ENCODE measurements at places on chromosomes 13 and 19.

- no peak for DNase-seq
Observed at GRCh38 chr13:97225533-97225932, 3.4 kb downstream of the MBNL2 start.

DNA sequence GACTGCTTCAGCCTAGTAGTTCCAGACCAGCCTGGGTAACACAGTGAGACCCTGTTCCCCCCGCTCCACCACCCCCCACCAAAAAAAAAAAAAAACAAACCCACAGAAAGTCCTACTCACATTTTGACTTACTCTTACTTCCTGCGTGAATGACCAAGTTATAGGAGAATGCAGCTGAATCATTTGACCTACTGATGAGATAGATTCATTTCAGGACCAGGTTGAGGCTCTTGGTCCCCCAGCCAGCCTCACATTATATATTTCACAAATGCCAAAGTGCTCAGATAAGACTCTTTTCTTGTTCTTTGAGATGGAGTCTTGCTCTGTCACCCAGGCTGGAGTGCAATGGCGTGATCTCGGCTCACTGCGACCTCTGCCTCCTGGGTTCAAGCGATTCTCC, 70.2 kb downstream of the KLF5 start:
- DNase-seq, result no peak

DNA sequence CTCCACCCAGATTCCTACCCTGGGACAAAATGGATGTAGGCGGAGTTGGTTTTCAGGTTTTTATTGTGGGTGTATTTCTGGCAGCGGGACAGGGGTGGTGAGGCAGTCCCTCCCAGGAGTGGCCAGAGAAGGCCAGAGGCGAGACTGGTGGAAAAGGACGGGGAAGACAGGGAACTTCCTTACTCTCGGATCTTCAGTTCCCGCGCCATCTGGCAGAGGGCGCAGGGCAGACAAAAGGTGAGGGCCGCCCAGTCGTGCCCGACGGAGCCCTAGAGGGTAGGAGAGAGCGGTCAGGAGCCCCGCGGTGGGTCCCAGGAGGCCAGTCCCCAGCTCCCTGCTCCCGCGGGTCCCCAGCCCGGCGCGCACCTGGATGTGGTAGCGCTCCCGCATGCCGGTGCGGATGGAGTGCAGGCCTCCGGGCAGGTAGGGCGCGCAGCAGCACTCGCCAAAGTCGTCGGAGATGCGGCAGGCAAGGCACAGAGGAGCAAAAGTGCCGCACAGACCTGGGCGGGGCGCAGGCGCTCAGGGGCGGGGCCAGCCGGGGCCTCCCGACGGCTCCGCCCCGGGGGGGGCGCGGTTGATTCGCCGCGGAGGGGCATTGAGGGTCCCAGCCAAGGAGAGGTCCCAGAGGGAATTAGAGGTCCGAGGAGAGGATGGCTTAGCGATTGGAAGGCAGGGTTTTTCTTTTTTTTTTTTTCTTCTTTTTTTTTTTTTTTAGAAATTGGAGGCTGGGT, 3.0 kb downstream of the CNFN start:
- peak; percentile 58 for DNase-seq

DNA sequence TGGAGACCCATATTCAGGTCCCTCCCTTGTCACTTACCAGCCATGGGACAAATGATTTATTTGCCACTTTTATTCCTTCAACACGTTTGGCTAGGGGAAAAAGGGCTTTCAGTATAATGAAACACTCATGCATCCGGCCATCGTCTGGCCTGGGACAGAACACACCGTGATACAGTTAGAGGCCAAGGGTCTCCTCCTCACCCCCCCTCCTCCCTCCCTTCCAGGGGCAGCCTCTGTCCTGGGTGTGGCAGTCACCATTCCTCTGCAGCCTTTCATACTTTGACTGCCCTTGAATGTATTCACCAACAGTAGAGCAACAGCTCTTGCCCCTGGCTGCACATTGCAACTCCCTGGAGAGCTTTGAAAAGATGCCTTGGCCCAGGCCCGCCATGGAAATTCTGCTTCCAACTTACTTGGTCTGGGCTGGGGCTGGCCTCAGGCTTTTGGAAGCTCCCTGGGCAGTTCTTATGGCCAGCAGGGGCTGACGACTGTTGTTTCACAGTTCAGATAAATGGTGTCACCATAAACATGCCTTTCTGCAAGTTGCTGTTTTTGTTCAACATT, 3.0 kb downstream of the PAK4 start:
- DNase-seq, result no peak

DNA sequence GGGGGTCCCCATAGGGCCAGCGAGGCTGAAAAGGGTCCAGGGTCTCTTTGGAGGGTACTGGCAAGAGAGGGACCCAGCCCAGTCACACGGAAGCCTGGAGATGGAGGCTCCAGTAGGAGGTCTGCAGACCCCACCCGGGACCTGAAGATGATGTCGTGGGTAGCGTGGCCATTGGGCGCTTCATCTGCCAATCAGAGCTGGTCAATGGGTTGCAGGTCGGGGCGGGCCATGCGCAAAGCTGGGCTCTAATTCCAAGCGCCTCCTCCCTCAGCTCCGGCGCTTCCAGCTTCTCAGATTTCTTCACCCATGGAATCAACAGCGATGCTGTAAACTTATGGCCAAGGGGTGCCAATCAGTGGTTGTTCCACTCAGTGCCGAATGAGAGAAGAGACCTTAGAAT, 10.9 kb downstream of the SIGLEC12 start:
- DNase-seq, result no peak

DNA sequence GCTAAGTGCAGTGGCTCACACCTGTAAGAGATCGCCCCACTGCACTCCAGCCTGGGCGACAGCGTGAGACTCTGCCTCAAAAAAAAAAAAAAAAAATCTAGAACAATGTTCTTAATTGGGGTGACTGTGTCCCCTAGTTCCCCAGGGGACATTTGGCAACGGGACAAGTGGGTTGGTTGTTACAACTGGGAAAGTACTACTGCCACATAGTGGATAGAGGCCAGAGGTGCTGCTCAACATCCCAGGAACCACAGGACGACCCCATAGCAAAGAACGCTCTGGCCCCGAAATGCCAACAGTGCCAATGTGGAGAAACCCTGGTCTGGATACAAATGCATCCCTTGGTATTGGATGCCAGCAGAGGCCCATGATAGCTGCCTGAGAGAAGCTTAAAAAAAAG, 11.8 kb downstream of the NLRP12 start:
- DNase-seq, result no peak
